DMS79 (cell line): ENCODE measurements at places on chromosomes 3 and 15.

DNA sequence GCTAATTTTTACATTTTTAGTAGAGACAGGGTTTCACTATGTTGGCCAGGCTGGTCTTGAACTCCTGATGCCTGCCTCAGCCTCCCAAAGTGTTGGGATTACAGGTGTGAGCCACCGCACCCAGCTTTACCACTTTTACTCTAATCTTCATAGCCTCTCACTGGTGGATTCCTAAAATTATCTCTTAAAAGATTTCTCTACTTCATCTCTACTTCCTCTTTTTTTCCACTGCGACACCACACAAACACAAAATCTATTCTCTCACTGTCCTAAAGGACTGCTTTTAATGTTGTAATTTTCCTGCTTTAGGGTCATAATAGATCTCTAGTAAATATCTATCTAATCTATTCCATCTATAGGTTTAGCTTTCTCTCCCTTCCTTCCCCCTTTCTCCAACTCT, 34.0 kb upstream of the TBL1XR1 start:
- no peak for DNase-seq

GRCh38 chr3:157201648-157202278, 41.8 kb upstream of the CCNL1 start:
- DNase-seq: no peak

- DNase-seq: no peak
Observed at GRCh38 chr3:63652066-63652725, at the start of gene SNTN. Gene SNTN, plus strand, starts transcription at chr3:63652675. Its CDS starts 13 bp downstream, at chr3:63652688.

- no peak for DNase-seq
Observed at GRCh38 chr3:130851277-130851676, 42.6 kb upstream of the ATP2C1 start.

GRCh38 chr15:64222573-64223366, 59.9 kb upstream of the PPIB start:
- DNase-seq: no peak

DNA sequence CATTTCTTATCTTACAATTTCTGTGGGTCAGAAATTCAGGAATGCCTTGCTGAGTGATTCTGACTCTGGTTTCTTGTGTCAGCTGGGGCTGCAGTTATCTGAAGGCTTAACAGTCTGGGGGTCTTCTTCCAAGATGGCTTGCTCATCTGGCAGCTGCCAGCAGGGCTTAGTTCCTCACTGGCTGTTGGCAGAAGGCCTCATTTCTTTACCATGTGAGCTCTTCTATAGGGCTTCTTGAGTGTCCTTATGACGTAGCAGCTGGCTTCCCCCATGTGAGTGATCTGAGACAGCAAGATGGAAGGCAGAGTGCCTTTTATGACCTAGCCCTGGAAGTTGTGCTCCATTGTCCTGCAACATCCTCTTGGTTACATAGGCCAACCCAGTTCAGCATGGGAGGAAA, 82.0 kb upstream of the PDZRN3 start:
- DNase-seq: no peak

DNA sequence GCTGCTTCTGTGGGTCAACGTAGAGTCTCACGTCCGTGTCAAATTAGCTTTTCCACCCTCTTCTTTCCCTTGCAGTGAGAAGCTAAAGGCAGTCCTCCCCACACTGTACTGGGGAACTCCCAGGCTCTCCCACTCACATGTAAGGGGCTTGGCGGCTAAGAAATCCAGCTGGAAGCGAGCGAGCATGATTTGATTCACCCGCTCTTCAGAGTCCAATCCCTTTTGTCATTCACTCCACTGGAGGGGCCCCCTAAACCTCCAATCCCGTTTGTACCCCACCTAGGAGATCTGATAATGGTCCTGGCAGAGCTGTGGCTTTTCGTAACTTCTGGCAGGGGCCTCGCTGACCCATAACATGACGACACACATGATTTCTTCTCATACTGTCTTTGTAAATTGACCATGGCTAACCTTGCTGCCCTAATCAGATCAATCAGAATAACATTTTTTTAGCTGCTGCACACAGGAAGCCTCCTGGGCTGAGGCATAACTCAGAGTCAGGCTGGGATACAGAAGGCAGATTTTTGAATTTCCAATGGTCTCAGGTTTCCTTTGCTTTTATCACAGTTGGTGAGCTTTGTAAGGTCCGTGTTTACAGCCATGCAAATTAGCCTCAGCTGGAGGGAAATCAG, 235.2 kb downstream of the GREM1 start:
- no peak for DNase-seq

DNA sequence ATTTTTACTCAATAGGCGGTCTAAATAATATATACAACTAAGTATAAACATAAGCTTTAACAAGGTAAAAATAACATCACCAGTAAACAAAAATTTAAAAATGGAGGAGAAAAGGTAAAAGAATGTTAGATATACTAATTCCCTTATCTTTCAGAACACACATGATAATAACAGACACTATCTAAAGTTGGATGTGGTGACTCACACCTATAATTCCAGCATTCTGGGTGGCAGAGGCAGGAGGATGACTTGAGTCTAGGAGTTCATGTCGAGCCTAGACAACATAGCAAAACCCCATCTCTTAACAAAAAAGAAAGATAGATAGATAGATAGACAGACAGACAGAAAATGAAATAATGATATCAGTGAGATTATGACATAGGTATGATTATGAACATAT, 85.1 kb downstream of the STAG1 start:
- DNase-seq: no peak

GRCh38 chr3:119729996-119730395, 27.2 kb downstream of the CFAP91 start:
- no peak for DNase-seq

DNA sequence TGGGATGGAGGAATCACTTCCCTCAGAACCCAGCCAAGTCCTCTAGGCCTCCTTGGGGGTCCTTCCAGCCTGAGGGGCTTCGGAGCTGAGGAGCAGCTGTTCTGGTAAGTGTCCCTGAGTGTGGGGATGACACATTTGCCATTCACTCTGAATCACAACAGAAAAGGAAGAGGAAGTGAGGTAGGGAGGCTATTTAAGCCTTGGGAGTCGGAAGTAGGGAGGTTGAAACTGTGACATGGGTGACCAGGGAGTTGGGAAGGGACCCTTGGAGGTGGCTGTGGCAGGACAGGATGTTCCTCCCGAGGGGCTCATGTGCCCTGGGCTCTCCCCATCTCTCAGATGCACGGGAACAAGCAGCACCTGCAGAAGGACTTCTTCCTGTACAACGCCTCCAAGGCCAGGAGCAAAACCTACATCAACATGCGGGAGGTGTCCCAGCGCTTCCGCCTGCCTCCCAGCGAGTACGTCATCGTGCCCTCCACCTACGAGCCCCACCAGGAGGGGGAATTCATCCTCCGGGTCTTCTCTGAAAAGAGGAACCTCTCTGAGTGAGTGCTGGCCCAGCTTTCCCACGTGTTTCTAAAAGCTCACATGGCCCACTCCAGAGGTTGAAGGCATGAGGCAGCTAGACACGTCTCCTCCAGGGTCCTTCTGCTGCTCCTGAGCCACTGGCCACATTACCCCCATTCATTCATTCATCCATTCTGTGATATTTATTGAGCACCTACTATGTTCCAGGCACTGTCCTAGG, 43.3 kb downstream of the CAPN3 start:
- no peak for DNase-seq

- no peak for DNase-seq
Observed at GRCh38 chr15:72962054-72962702, 90.1 kb upstream of the NEO1 start.

- no peak for DNase-seq
Observed at GRCh38 chr15:101244036-101244781, 7.6 kb downstream of the CHSY1 start.

- DNase-seq: no peak
Observed at GRCh38 chr3:2653706-2654105, 456.5 kb downstream of the IL5RA start.

GRCh38 chr3:169286992-169287391, 376.5 kb downstream of the MECOM start:
- DNase-seq: peak; percentile 33
